ENCODE measurements at places on chromosomes 12 and 14. TPM values are rescaled to one million over a fixed set of nuclear protein-coding genes. Genes with fewer than 3 reads are reported as not detected.

TDRD9 gene
- 0.17 TPM for total RNA-seq

RIPK3 gene
- 1.3 TPM for total RNA-seq

DNA sequence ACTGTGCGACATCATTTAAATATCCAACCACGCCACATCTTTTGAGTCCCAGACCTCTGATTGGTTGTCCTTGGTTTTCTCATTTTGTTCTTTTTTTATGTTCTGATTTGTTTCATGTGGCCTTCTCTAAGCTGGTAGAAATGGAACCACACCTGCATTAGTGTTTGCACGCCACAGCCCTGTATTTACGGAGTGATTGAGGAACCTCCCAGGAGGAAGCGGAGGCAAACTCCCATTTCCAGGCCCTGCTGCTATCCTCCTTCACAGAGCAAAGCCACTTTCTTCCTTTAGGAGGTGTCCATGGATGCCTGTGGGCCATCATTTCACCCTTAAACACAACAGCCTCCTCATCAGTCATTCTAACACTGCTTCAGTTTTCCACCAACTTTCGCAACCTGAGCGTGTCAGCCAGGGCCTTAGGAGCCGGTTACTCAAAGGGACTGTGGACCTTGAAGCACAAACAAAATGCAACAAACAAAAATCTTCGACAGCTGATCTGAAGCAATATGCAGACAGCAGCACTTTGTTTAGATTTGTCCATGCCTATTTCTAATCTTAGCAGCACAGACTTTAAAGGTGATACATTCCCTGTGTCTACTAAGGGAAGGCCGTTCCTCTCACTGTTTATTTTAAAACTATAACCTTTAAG, 1258.1 kb upstream of the TMEM132C start:
- DNase-seq, result no peak

DNA sequence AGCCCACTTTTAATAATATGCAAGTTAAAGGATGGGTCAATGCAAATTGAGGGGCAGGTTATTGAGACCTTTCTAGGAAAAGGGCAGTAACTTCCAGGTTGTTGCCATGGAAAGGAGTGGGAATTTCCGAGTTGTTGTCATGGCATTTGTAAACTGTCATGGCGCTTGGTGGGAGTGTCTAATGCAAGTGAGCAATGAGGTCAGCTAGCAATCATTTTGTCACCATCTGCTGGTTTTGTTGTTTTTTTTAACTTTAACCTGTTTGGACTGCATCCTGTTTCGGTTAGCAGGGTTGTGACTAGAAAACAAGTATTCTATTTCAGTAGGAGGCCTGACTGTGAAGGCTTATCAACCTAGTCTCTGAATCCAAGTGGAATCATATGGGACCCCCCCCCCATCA, 85.8 kb upstream of the TSPAN11 start:
- DNase-seq, result no peak

DNA sequence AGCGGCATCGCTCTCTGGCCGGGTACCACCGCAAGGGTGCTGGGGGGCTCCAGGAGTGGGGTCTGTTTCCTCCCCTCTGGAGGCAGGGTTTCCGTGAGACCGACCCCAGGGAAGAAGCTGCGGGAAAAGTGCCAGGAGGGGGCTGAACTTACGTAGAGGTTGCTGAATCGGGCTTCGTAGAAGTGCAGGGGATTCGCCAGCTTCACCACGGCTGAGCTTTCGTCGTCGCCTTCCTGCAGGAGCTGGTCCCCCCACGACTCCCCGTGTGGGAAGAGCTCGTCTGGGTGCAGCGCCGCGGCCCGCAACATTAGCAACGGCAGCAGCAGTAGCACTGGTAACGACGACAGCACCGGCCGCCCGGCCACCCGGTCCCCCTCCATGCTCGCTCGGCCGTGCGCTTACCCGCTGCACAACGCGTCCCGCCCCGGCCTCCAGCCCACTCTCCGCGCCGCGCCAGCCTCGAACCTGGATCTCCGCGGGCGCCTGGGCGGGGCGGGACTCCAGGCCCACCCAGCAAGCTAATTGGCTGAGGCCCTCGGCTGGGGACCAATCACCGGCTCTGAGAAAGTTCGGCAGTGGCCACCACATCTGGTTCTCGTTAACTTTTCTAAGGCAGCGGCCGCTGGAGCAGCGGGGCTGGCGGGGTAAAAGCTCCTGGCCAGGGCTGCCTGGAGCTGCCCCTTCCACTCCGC, at the start of gene NID2:
NID2 (minus strand) TSS at position 445 of the 692 bp plus-strand sequence; CDS start at position 380, 65 bp downstream.
- peak; percentile 67 for DNase-seq

DNA sequence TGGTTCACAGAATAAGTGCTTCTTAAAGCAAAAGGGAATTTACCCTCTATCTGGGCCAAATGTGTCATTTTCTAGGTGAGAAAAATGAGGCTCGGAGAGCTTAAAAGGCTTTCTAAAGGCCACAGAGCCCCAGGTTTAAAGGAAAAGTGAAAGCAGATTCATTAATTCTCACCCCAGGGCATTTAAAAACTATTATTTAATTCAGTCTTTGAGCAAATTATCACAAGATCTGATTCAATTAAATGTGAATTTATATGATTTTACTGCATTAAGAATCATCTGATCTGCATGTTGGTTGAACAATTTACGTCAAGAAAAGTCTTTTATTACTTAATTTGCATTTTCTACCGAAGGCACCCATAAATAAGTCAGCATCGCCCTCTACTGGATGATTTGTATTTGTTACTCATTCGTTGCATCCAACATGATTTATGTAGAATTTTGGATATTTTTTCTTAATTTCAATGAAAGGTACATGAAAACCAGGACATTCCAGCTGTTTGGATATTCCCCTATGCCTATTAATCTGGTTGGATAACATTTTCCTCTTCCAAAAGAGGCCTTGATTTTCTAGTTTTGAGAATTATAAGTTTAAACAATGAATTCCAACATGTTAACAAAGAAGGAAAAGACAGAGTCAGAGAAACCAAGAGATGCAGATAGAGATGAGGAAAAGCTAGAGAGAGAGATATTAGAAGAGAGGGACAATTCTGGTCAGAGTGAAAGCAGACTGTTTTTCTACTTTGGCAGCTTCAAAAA, 19.1 kb upstream of the DHRS7 start:
- no peak for DNase-seq

GRCh38 chr14:54818201-54819133, 84.2 kb downstream of the GCH1 start:
- no peak for DNase-seq

DNA sequence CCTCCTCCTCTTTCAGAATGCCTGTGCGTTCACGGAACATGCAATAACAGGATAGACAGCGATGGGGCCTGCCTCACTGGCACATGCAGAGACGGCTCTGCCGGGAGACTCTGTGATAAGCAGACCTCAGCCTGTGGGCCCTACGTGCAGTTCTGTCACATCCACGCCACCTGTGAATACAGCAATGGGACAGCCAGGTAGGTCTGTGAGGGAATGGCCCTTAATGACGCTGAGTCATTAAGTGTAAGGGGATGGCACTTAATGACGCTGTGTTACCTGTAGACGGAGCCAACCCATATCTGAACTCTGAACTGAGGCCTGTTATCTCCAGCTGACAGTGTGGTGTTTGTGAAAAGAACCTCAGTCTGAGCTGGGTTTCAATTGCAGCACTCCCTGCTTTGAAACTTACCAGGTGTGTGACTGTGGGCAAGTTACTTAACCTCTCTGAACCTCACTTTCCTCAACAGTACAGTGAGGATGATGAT, 86.9 kb downstream of the STAB2 start:
- no peak for DNase-seq

- DNase-seq, result no peak
Observed at GRCh38 chr14:75141967-75142366, 15.1 kb upstream of the NEK9 start.

DNA sequence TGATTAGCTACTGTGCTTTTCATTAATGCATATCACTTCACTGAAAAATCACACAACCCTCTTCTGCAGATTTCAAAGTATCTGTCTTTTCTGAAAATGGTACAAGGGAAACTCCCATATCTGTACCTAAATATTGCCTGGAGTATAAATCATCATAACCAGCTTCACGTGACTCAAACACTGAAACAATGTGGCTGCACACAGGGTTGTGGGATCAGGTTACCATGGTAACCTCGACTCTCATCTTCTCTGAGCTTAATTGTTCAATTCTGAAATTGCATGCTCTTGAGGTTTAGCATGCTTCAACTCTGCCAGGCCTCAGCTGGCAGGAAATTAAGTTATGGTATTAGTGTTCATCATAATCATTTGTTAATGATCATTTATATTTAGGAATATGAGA, 77.5 kb upstream of the CPSF6 start:
- DNase-seq, result no peak

DNA sequence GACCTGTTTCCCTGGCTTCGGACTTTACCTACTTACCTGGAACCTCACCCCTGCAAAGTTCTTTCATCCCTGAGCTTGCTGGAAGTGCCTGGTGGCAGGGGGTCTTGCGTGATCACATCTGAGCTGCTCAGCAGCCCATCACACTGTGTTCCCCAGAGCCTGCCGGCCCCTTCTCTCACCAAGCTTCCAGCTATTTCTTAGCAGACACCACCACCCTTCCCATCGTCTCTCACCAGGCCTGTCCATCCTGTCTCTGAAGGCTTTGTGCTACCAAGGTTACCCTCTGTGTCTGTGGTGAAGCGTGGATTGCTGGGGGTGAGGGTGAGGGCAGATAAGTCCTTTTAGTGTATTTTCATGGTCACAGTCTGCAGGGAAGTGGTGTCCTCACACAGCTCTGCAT, 78.8 kb upstream of the NRXN3 start:
- no peak for DNase-seq

Measured in gastrocnemius medialis (tissue), 4 donors.